ENCODE measurements at places on chromosomes 13 and 19.

DNA sequence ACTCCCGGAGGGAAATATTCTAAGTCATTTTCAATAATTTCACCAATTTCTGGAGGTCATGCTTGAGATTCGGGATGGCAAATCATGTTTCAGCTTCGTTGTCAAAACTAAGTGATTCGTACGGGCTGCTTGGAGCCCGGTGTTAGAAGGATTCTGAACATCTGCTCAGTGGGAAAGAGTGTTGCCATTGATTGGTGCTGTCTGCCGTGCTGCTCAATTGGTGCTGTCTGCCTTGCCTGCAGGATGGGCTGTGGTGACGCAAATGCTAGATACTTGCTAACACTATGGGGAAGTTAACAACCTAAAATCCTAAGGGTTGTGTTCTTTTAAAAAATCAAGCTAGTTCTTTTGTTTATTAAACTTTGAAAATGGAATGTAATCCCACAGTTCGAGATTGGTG is 17.3 kb upstream of the CACNG8 start:
- no peak for DNase-seq

DNA sequence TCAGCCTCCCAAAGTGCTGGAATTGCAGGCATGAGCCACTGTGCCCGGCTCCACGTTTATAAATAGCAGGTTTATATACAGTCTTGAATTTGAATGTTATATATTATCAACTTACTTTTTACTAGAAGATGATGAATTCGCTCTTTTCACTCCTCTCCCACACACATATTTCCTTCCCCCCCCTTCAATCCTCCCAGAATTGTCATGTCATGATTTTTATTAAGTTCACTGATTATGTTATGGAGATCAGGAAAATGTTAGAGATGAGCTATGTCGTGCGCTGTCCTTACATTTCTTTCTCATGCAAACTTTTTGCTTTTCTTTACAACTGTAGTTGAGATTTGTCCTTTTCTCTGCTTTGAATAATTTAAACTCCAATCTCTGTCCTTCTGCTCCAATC is 17.8 kb upstream of the GRAMD1A start:
- no peak for DNase-seq

GRCh38 chr19:11639602-11640471 is 42.6 kb downstream of the ZNF627 start:
- DNase-seq, result peak; percentile 93

DNA sequence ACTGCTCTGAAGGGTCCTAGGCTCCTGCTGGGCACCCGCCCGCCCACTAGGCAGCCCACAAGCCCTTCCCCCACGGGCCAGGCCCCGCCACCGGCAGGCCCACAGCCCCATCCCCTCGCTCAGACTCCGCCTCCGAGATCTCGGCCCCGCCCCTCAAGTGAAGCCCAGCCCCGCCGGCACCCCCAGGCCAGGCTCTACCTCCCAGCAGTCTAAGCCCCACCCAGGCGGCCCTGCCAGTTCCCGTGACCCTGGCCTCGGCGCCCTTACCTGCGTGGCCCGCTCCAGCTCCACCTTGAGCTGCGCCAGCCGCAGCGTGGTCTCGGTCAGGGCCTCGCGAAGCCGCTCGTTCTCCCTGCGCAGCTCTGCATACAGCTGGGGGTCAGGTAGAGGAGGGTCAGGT is 16.3 kb downstream of the EPS8L1 start:
- no peak for DNase-seq

GRCh38 chr13:69935043-69935442 is 172.6 kb upstream of the ATXN8OS start:
- DNase-seq, result no peak

- DNase-seq, result no peak
These were observed 101.6 kb downstream of the ENOX1 start for GRCh38 chr13:43684963-43685725.
